ENCODE measurements at places on chromosomes 5 and 9. TPM values are rescaled to one million over a fixed set of nuclear protein-coding genes. Genes with fewer than 3 reads are reported as not detected.

DNA sequence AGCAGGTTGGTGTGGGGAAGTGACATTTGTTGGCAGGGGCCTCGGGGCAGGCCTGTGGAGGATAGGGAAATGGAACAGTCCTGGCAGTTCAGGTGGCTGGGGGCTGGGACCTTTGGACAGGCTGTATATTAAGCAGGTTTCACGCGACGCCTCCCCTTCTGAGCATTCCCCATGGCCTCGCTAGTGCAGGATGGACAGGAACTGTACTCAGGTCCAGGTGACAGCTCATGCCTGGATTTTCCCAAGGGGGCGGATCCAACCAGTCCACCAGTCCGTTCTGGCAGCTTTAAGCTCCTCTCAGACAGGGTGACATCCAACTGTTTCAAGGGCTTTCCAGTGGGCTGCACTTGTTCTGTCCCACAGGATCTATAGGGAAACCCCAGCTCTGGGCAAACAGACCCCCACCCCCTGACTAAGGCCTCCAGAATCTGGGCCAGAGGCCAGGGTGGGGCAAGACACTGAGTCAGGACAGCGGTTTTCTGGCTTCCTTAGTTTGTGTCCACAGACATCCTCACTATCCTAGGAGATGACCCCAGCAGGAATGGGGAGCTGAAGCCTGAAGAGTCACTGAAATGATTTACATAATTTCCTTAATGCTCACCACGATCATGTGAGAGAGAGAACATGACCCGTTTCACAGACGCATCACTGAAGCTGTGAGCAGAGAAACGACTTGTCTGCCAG is 20.9 kb downstream of the CSF2 start:
- no peak for DNase-seq

DNA sequence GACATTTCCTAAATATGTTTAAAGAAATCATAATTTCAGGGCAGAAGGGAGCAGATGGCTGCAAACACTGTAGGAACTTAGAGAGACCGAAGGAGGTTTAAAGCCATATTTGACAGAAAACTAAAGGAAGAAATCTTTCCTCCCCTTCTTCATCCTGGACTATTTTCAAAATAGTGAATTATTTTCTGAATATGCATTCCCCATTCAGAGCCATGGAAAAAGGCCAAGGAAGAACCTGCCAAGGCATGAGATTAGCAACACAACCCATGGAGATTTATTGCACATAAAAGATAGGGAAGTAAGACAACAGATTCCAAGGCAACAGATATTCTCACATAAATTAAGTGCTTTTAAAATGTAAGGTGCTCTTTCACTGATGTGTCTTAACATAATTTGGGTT is 233.3 kb upstream of the ADAMTS16 start:
- no peak for DNase-seq

- DNase-seq: no peak
Observed at GRCh38 chr5:73236541-73237128, 63.6 kb downstream of the TMEM174 start.

KCNV2 gene
- total RNA-seq: not detected

BARX1 gene
- not detected for total RNA-seq

- no peak for DNase-seq
Observed at GRCh38 chr5:78649861-78650496, 1.4 kb upstream of the LHFPL2 start.

Measured in SJCRH30 (cell line).